ENCODE measurements at places on chromosomes 7 and 10. TPM values are rescaled to one million over a fixed set of nuclear protein-coding genes. Genes with fewer than 3 reads are reported as not detected.
A peak's percentile ranks its signal among the peaks of the same experiment; 100 is the strongest.

- no peak overlapping the region for H3K27ac ChIP-seq
- H3K36me3 ChIP-seq, result no peaks in the 10 kb centered on the region
- no peak overlapping the region for H3K4me3 ChIP-seq
These were observed 21.7 kb upstream of the SMO start for GRCh38 chr7:129166745-129167144.

The GHRHR gene
- total RNA-seq, result not detected

The ZNF282 gene
- 6.7 TPM for total RNA-seq

The SEC24C gene
- total RNA-seq, result 74.2 TPM

The TWNK gene
- total RNA-seq, result 8.8 TPM

The OLAH gene
- total RNA-seq, result under 0.01 TPM

- no peaks in the 10 kb centered on the region for H3K36me3 ChIP-seq
- peaks cover 28% of the 10 kb centered on the region for H3K27me3 ChIP-seq
- no peak overlapping the region for H3K4me3 ChIP-seq
- H3K4me1 ChIP-seq, result no peaks in the 10 kb centered on the region
- no peak for DNase-seq
These were observed 219.5 kb upstream of the NRP1 start for GRCh38 chr10:33553748-33554571.

The INHBA gene
- 133 TPM for total RNA-seq

DNA sequence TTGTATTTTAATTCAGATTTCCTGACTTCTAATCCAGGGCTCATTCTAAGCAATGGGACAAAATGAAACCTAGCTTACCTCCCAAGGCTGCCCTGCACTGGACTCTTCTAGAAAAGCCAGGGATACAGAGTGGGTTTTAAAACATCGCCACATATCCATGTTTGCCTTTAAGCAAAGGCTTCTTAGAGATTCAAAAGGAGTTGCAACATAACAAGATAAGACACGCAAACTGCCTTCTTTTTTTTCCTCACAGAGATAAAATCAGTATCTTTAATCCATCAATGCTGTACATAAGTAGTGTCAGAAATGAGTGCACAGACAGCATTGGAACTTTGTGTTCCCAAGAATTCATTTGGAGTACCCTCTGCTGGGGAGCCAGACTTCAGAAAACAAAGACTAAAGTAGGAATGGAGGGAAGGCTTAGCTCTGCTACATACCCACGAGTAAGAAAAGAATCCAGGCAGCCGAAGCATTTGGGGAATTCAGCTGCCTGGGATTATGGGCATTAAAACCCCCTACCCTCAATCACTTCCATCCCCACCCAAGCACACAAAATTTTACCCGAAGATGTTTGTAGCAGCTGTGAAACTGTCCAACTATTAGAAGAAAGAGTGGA, 427.8 kb downstream of the ARL4A start:
- no peak overlapping the region for H3K4me3 ChIP-seq
- H3K36me3 ChIP-seq, result no peaks in the 10 kb centered on the region
- no peaks in the 10 kb centered on the region for H3K27me3 ChIP-seq
- peak; percentile 16 for DNase-seq

The FAM237B gene
- total RNA-seq, result not detected

- no peaks in the 10 kb centered on the region for H3K36me3 ChIP-seq
- H3K4me3 ChIP-seq, result no peak overlapping the region
- DNase-seq, result peak; percentile 76
- H3K27ac ChIP-seq, result no peak overlapping the region
- H3K27me3 ChIP-seq, result no peaks in the 10 kb centered on the region
- no peaks in the 10 kb centered on the region for H3K4me1 ChIP-seq
These were observed 38.8 kb downstream of the TMEM60 start for GRCh38 chr7:77759294-77759889.

The C10orf143 gene
- 0.56 TPM for total RNA-seq

The STEAP4 gene
- total RNA-seq, result not detected

The GDF2 gene
- total RNA-seq, result not detected

- H3K27me3 ChIP-seq, result no peaks in the 10 kb centered on the region
- no peak overlapping the region for H3K27ac ChIP-seq
- no peaks in the 10 kb centered on the region for H3K36me3 ChIP-seq
These were observed 170.5 kb downstream of the RAB11FIP2 start for GRCh38 chr10:117876210-117876609.

DNA sequence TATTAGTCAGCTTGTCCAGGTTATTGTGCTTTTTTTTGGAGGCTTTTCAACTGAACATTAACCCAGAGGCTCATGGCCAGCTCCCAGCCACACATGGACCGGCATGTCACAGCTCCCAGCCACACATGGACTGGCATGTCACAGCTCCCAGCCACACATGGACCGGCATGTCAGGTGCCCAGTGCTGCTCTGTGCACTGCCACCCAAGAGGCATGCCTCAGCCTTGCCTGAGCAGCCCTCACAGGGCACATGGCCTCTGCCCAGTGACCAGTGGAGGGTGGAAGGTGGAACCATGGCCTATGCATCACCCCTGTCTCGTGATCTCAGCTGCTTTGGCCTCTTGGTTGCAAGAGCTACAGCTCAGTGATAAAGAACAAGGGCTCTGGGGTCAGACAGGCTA, 119.8 kb downstream of the OAT start:
- no peaks in the 10 kb centered on the region for H3K4me1 ChIP-seq
- H3K4me3 ChIP-seq, result no peak overlapping the region
- no peaks in the 10 kb centered on the region for H3K27me3 ChIP-seq
- H3K27ac ChIP-seq, result no peak overlapping the region
- no peaks in the 10 kb centered on the region for H3K36me3 ChIP-seq

DNA sequence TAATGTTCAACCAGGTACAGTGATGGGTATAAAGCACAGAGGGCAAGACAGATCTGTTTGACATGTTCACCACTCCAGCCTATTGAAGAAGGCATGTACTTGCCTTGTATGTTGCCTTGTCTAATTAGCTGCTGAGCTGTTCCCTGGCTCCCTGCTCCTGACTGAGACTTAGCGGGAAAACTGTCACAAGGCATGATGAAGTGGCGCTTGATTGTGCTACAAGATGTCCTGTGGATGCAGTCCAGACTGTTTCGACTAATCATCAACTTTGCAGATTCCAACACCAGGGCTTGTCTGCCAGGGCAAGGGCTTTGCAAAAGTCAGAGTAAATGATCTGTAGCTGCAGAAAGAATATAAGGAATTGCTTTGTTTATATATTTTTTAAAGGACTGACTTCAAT, 136.2 kb upstream of the NRBF2 start:
- H3K27ac ChIP-seq, result no peak overlapping the region
- H3K27me3 ChIP-seq, result peaks cover 2% of the 10 kb centered on the region
- H3K36me3 ChIP-seq, result no peaks in the 10 kb centered on the region

The OPN1SW gene
- not detected for total RNA-seq

- H3K27ac ChIP-seq, result no peak within 1 kb of the TSS
- peak; percentile 19 for DNase-seq
- peaks cover 87% of the 10 kb centered on the region for H3K27me3 ChIP-seq
- peak within 1 kb of the TSS; percentile 46 for H3K4me3 ChIP-seq
- H3K36me3 ChIP-seq, result no peaks in the 10 kb centered on the region
- H3K4me1 ChIP-seq, result no peaks in the 10 kb centered on the region
These were observed at the start of gene TBX20 for GRCh38 chr7:35253710-35254495. Gene TBX20 (minus strand): TSS chr7:35254100. CDS start chr7:35253620, 480 bp downstream.

GRCh38 chr10:59240582-59241183, 64.2 kb downstream of the PHYHIPL start:
- DNase-seq, result peak; percentile 55
- no peaks in the 10 kb centered on the region for H3K4me1 ChIP-seq
- H3K36me3 ChIP-seq, result no peaks in the 10 kb centered on the region
- H3K27me3 ChIP-seq, result no peaks in the 10 kb centered on the region

The ZCCHC24 gene
- 15.1 TPM for total RNA-seq
